ENCODE measurements at places on chromosomes 12 and 14.

DNA sequence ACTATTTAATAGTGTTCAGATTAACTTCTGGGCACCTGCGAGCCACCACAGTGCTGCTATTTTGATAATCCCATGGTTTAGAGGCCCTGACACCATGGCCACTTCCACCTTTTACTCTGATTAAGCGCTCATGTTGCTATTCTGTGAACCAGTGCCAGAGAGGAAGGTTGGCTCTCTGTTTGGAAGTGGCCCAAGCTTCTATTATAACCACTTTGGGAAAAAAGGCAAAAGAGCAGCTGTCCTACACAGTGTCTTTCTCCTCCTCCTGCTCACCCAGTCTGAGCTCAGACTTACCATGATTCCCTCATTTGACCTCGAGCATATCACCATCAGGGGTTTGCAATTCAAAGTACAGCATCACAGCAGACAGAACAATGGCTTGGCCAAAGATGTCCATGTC lies 23.3 kb downstream of the DYRK2 start:
- DNase-seq = no peak

- no peak for DNase-seq
Measured at GRCh38 chr14:50801706-50802105, 29.3 kb downstream of the NIN start.

GRCh38 chr14:100293497-100294212 lies 12.6 kb downstream of the SLC25A29 start:
- DNase-seq = no peak

DNA sequence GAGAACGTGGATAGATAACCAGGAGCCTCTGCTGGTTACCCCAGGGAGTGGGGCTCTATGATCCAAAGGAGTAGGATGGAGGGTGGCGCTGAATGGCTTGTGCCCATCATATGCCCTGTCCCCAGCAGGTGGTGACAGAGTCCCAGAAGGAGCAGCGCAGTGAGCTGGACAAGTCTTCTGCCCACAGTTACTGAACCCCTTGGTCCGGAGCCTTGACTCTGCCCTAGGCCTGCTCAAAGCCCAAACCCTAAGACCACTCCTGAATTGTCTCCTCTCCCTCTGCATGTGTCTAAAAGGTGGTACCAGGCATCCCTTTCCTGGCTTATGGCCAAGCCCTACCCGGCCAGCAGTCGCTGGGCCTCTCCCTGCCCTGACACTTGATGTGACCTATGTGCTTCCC lies 3.2 kb downstream of the PRPH start:
- no peak for DNase-seq
